Sigmoid colon (tissue), 7 donors: ENCODE measurements at places on chromosomes 6 and 20. TPM values are rescaled to one million over a fixed set of nuclear protein-coding genes. Genes with fewer than 3 reads are reported as not detected.

GRCh38 chr6:16441262-16441661, 202.9 kb downstream of the GMPR start:
- no peak for DNase-seq

GRCh38 chr20:12849225-12849910, 159.4 kb upstream of the SPTLC3 start:
- no peak for DNase-seq

DNA sequence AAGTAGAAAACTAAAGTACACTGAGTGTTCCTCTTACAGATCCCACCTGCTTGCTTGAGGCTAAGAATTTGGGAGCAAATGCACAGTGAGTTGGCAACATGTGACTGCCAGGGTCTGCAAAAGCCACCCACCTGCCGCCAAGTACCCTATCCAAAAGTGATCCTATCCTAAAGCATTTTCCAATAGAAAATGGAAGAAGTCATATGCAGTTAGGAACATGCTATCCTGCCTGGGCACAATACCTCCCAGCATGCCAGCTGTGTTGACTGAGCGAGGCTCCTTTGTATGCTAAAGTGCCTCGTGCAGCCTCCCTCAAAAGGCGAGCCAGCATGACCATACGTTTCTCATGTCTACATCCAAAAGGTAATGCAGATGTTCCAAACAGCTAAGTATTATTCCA, 52.7 kb downstream of the TRAF3IP2 start:
- DNase-seq = no peak

Gene ADRM1
- total RNA-seq = 108 TPM

Gene CALHM4
- total RNA-seq = not detected

- no peak for DNase-seq
These were observed 509.7 kb downstream of the DOK5 start for GRCh38 chr20:54985091-54985490.
